ENCODE measurements at places on chromosomes 16 and 17.

DNA sequence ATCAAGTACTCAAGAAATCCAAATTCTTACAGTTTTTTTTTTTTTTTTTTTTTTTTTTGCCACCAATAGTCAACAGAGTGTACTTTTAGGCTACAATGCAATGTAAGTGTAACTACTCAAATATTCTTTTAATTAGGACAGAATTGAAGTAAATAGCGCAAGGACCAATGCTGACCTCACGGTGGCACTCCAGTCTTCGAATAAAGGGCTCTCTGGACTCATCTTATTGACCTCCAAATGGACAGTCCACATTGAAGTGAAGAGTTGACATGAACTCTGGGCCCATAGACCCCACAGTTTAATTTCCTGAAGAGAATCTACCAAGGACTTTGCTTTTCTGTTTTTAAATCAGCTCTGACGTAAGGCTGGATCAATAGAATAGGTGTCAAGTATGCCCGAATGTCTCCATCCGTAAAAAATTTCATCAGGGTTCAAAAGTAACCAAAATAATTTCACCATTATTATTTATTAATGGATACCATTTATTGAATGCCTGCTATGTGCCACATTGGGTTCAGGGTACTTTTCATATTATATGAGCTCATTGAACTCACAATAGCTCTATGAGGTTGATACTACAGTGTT is 7.3 kb upstream of the DDX52 start:
- DNase-seq = no peak

- DNase-seq = no peak
Measured at GRCh38 chr17:76542984-76543383, 3.1 kb downstream of the PRCD start.

DNA sequence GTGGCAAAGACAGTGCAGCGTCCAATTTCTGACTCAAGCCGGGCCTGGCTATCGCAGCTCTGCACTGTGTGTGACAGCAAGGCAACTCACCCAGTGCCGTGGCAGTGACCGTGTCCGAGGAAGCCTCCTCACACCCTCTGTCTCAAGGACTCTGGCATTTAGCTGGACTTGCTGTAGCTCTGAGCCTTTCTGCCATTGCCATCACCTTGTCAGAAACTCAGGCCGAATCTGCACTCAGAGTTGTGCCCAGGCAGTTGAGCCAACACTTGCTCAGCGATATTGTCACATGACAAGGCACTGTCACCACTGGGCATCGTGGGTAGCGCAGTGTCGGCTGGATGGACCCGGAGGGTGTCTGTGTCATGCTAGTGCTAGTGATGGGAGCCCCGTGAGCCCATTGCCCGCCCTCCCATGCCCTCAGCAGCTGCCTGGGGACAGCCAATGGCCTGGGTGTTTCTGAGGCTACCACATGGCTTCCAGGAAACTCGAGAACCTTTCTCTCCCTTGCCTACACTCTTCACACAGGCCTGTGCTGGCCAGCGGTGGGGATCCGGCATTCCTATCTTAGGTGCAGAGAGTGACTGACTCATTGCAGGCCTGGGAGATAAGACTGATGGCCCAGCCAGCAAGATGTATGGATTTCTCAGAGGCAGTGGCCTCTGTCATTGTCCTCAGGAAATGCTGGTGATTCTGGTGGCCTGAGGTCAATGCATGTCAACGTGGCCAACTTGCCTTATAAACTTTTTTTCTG is 22.1 kb upstream of the STH start:
- no peak for DNase-seq

GRCh38 chr17:12567077-12568053 is 98.3 kb upstream of the MYOCD start:
- no peak for DNase-seq

- DNase-seq = no peak
Measured at GRCh38 chr16:7597677-7598076, 265.0 kb downstream of the RBFOX1 start.

DNA sequence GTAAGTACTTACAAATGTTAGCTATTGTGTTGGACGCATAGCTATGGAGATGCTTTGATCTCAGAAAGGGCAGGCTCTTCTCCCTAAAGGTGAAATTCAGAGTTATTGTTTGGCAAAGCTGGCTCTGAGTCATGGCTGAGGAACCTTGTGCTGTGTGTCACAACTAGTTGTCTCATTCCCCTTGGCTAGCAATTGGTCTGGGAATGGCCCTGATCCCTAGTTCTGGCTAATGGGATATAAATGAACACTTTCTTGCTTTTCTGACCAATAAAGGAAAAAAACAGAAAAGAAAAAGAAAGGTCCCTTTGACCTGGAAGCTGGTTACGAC is 210.6 kb downstream of the MAP2K4 start:
- no peak for DNase-seq

DNA sequence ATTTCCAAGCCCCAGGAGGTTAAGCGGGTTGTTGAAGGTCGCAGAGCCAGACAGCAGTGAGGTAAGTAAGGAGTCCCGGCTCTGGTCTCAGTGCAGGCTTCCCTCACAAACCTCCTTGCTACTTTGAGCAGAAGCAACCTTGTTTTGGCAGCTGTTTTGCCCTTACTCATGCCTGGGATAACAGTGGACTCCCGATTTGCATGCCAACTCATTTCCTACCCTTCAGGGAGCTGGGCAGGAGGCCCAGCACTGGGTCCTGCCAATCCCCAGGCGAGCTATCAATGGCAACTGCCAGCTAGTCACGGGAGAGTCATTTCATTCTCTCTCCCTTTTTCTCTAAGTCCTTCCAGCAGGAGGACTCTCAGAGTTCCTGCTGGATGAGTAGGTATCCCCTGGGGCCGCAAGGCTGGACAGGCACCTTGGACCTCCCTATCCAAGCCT is 72.0 kb upstream of the KSR1 start:
- no peak for DNase-seq

- no peak for DNase-seq
Measured at GRCh38 chr17:37142294-37142896, 193.6 kb downstream of the AATF start.

DNA sequence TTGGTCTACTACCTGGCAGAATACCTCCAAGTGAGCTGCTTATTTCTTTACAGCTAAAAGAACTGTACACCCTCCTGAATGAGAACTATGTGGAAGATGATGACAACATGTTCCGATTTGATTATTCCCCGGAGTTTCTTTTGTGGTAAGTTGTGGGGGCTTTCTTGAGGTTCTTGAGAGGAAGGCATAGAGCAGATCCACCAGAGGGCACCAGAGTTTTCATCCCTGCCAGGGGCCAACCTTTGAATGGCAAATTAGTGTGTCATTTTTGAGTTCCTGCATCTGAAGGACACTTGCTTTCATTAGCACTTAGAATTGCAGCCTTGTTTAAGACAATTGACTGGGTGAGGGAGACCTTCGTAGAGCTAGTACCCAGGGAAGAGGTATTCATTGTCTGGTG is 35.0 kb downstream of the NMT1 start:
- no peak for DNase-seq

- no peak for DNase-seq
Measured at GRCh38 chr17:79217473-79218135, 143.0 kb downstream of the ENGASE start.

DNA sequence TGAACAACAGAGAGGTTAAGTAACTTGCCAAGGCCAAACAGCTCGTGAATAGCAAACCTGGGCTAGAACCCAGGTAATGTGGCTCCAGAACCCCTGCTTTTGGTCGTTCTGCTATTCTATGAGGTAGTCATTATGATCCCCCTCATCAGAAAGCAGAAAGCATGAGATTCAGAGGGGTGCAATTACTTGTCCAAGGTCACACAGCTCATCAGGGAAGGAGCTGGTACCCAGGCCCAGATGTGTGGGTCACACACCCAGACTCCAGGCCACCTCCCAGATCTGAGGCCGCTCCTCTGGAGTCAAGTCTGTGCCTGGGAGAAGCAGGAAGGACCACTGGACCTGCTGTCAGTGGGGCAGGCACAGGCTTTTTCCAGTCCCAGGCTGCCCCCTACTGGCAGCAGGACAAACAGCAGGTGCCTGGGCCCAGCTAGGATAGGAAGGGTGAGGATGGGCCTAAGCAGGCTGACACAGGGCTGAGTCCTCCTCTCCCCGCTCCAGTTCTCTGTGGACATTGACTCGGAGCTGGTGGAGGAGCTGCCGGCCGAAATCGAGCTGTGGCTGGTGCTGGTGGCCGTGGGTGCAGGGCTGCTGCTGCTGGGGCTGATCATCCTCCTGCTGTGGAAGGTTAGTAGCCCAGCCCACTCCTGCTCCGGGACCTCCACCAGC is 7.8 kb upstream of the PDK2 start:
- DNase-seq = peak; percentile 80

DNA sequence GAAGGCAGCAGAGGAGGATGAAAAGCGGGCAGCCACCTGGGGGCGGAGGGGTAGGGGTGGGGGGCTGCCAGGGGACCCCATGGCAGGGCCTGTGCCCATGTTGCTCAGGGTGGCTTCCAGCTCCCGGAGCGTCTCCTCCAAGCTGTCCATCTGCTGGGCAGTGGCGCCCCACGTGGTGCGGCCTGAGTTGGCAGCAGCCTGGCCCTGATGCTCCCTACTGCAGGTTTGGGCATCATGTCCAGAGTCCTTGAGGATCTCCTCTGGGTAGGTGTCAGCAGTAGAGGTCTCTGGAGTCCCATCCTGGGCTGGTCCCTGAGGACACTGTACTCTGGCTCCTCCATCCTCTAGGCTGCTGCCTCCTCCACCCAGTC is 60.9 kb downstream of the SRCIN1 start:
- no peak for DNase-seq

Data from activated CD8-positive, alpha-beta memory T cell treated with anti-CD3 and anti-CD28 coated beads, Interleukin-2, amount 50 U/mL, for 4 hours (primary cell).